HS-5 (cell line): ENCODE measurements at places on chromosomes 11 and 22.

DNA sequence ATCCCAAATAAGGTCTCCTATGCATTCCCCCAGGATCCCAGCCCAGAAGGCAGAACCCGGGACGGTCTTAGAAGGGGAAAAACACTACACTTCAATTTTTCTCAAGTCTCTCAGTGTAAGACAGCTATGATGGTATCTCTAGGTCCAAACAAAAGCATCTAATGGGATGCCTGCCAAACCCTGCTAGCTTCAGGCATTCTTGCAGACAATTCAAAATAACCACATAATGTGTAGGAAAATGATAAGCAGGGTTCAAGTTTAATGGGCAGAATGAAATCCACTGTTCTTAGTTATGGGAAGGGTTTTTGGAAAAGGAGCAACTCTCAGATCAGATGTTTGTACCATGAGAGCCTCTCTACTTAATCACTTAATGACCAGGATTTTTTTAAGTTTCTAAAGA, 119.8 kb upstream of the ANO1 start:
- DNase-seq, result no peak

- DNase-seq, result no peak
Measured at GRCh38 chr11:107293677-107294344, 163.8 kb downstream of the CWF19L2 start.

DNA sequence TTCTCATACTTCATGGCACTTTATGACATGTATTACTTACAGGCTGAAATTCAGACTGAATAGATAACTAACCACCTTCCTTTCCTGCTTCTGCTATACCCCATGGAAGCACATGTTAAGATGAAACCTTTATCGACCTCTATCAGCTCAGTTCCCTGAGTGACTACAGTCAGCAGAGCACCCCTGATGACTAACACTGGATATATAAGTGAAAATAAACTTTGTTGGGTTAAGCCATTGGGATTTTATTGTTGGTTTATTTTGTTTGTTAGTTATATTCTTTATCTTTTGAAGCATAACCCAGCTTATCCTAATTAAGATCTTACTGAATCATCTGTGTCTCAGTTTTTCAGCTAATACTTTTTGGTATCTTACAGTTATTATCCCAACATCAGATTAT, 23.0 kb upstream of the MAML2 start:
- no peak for DNase-seq

DNA sequence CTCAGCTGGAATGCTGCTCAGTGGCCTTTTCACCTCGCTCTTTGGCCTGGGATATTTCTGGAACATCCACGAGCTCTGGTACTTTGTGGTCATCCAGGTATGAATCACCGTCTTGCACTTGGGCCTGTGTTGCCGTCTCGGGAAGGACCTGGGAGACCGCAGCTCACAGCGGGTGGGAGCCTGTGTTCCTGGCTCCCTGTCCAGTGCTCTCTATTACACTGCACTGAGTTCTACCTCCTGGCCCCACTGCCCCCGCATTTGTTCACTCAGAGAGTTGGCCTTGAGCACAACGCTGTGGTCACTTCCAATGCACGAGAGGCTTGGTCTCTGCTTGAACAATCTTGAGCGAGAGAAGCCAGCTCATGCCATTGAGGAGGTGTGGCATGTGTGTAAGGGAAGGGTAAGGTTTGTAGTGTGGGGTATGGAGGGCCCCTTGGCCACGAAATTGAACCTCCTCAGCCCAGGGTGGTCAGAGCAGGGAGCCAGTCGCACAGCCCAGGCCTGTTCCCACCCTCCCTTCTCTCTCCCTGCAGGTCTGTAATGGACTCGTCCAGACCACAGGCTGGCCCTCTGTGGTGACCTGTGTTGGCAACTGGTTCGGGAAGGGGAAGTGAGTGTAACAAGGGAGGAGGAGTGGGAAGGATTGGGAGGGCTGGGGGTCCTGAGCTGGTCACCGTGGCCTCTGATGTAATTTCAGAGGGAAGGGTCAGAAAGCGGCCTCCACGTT, 16.2 kb downstream of the SLC37A2 start:
- DNase-seq, result no peak

DNA sequence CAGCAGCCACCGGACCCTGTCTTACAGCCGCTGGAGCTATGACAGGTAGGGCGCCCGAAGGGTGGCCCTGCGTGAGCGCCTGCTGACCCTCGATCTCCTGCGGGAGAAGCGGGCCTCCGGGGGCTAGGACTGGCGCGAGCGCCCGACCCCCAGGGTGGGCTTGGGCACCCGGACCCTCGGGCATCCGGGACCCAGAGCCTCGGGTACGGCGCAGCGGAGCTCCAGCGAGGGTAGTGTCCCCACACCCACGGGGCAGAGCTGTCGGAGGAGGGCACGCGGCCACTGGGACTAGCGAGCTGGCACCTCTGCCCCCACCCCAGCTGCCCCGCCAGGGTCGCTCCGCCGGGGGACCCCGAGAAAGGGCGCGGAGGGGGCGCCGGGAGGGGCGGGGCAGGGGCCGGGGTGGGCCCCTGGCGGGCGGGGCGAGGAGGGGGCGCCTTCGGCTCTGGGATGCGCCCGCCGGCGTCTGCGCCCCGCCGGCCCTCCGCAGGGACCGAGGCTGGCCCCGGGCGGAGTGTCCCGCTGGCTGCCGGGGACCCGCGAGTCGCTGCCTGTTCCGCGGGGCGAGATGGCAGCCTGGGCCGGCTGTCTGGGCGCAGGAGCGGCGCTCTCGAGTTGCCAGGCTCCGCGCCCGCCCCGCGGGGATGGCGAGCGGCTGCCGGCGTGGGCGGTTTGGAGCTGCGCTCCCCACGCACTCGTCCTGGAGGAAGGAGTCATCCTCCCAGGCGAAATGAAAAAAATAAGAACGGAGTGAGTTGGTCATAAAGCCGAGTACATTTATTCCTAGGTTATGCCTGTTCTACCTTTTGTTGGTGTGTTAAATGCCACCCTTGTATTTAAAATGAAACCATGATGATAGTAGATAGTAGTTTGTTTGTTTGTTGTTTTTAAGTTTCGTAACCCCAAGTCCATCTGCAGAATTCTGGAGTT, 32.4 kb downstream of the EIF3F start:
- no peak for DNase-seq

GRCh38 chr11:32188785-32189184, 97.9 kb downstream of the RCN1 start:
- no peak for DNase-seq

DNA sequence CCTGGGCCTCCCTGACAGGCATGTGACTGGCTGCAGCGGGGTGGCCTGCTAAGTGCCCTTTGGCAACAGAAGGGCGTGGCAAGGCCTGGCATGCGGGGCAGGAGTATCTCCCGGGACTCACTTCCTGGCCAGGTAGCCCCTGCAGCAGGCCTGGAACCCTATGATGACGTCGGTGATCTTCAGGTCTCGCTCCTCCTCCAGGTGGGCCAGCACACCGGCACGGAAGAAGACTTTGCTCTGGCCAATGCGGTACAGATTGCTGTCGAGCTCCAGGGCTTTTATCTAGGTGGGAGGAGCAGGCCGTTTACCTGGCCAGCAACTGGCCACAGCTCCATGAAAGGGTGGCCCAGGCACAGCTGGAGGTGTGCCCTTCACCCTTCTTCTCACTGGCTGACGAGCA, 50.9 kb downstream of the APOL1 start:
- no peak for DNase-seq

- no peak for DNase-seq
Measured at GRCh38 chr11:119266063-119266462, 50.9 kb downstream of the MCAM start.
